GM12865 (cell line): ENCODE measurements at places on chromosomes 7 and 10.

GRCh38 chr7:156479596-156479995 lies 161.0 kb upstream of the RNF32 start:
- DNase-seq: no peak

- DNase-seq: no peak
These were observed 18.0 kb upstream of the DUSP5 start for GRCh38 chr10:110479710-110480109.

- no peak for DNase-seq
These were observed 61.0 kb downstream of the ARHGAP12 start for GRCh38 chr10:31867646-31868045.

GRCh38 chr7:134844200-134844599 lies 64.8 kb downstream of the CALD1 start:
- DNase-seq: no peak

DNA sequence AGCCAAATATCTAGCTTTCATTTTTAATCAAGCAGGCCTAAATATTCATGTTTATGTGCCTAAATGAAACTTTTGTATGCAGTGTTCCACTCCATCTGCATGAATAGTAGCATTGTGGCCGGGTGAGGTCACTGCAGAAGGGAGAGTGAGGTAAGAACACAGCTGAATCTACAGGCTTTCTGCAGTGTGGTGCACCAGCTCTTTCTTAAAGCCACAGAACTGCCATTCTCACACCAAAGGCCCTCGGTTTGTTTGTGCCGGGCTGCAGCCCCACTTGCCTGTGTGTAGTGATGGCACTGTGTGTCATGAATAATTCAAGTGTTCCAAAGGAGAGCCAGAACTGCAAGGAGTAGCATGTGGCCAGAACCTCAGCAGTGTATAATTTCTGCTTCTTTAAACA lies 204.1 kb downstream of the TRIL start:
- peak; percentile 18 for DNase-seq

DNA sequence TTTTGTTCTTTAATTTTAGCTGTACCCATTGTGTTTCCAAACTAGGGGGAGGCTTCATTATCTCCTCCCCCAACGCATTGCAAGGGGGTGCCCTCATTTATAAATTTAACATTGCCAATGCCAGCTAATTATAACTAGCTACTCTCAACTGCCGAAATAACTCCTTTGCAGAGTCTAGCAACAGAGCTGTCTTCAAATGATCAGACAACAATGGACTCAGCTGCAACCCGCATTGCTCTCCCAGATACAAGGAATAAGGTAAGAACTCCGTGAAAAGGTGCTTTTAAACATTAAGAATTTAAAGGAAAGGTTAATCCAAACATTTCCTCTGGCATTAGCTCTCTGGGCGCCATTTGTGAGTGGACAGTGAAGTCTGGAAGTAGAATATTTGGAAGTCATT lies 116.2 kb downstream of the GFRA1 start:
- DNase-seq: no peak

DNA sequence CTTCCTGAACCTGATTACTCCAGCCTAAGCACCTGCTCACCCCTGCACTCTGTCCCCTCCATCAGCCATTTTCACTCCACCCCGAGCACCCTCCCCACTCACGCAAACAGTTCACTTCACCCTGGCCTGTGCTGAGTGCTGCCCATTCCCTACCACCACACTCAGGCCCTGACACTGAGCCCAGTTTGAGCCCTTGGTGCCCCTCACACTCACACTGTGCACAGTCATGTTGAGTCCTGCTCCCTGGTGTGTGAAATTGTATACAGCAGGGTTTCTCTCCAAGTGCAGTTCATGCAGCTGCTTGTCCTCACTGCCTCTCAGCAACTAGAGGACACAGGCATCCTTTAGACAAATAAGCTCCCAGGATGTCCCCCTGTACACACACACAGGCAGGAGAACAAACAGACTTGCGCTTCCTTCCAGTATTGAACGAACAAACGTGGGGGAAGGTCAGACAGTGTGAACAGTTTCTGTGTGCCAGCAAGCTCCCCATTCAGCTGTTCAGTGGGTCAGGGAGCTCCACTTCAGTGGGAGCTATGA lies 6.8 kb downstream of the MYO1G start:
- no peak for DNase-seq
